ENCODE measurements at places on chromosomes 3 and 15. TPM values are rescaled to one million over a fixed set of nuclear protein-coding genes. Genes with fewer than 3 reads are reported as not detected.

KBTBD12 gene
- not detected for total RNA-seq

ARMC8 gene
- total RNA-seq, result 33.5 TPM

DNAH12 gene
- under 0.01 TPM for total RNA-seq

RAB7A gene
- total RNA-seq, result 73.1 TPM

FILIP1L gene
- total RNA-seq, result 39.2 TPM

PLCB2 gene
- 2.2 TPM for total RNA-seq

IDH3A gene
- 68.4 TPM for total RNA-seq

CCRL2 gene
- 13.9 TPM for total RNA-seq

TUSC7 gene
- not detected for total RNA-seq

GREM1 gene
- 1.6 TPM for total RNA-seq

RLBP1 gene
- total RNA-seq, result not detected

THPO gene
- not detected for total RNA-seq

CHRFAM7A gene
- not detected for total RNA-seq

LDHAL6B gene
- total RNA-seq, result not detected

ZNF660 gene
- 0.49 TPM for total RNA-seq

MST1R gene
- 1.7 TPM for total RNA-seq

CPB1 gene
- total RNA-seq, result not detected

FAM81A gene
- 0.20 TPM for total RNA-seq

ACOX2 gene
- not detected for total RNA-seq

TMEM212 gene
- not detected for total RNA-seq

SUSD5 gene
- total RNA-seq, result 4.3 TPM

LMAN1L gene
- total RNA-seq, result not detected

C3orf70 gene
- 3.1 TPM for total RNA-seq

ONECUT1 gene
- total RNA-seq, result not detected

GOLGA8O gene
- not detected for total RNA-seq

BSN gene
- total RNA-seq, result 0.10 TPM

Measured in mammary microvascular endothelial cell (primary cell).